ENCODE measurements at places on chromosomes 1 and 21.
A peak's percentile ranks its signal among the peaks of the same experiment; 100 is the strongest.

DNA sequence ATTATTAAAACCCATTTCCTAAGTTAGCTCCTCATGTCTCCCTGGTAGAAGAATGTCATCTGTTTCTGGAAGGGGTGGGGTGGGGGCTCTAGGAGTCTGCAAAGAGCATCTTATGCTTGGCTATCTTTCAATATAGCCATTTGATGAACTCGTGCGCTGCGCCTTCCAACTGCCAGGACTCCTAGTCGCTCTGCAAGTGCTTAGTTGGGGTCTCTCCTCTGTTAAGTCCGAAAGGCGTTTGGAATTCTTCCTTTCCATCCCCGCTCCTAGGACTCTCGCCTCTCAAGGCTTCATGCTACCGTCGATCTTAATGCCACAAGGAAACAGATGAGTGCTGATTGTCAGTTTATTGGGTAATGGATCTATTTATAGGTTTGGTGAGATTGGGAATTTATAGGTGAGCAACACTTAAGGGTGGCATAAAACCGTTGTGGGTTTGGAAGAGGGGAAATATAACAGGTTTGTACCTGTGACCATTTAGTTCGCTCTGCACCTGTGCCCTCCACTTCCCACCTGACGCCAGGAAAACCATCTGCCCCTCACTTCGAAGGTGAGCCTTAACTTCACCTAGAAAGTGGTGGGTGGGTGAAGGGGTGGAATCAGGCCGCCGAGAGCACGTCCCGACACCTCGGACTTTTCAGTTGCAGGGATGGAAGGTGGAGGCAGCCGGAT, 1.1 kb downstream of the KCNH1 start:
- no peak for DNase-seq

DNA sequence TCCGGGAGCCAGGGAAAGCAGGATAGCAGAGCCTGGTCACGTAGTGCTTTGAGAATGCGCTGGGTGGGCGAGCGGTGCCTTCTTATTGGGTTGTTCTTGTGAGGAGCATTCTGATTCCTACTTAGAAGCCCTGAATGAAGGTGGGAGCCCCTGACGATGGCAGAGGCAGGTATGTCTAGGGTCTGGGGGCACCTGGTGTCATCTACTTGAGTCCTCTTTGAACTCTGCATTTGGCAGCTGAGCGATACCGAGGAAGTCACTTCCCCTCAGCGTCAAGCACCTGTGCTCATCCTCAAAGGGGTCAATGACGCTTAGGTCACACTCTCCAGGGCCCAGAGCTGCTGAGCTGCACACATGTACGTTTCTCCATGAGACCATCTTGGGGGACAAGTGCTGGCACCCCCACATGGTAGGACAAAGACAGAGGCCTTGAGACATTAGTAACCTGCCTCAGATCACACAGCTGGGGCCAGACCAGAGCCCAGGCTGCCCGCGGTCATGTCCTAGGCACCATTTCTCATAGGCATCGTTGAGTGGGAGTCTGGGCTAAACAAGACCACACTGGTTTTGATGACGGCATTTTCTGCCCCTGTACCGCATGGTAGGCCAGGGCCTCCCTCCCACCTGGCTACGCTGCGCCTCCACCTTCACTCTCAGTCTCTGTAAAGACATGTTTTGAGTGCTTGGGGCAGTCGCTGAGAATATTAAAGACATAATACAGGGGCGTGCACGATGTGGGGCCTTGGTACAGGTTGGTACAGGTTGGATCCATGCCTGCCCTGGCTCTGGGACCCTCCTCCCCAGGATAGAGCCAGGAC, 69.1 kb upstream of the ABCG1 start:
- no peak for DNase-seq

DNA sequence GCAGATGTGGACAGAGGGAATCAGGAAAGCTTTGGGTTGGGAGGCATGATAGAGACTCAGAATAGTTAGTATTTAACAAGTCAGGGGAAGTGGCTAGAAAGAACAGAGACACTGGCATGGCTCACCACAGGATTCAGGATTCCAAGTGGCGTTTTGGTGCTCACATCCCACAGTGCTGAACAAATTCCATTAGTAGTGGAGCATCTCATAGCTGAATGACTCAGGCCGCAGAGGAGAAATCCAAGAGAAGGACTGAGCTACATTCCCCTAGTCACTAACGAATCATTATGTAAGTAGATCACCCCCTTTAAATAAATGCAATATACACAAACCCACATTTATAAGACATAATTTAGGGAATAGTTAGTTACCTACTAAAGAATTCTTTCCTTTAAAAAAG, 5.0 kb upstream of the KCNJ9 start:
- DNase-seq, result no peak

DNA sequence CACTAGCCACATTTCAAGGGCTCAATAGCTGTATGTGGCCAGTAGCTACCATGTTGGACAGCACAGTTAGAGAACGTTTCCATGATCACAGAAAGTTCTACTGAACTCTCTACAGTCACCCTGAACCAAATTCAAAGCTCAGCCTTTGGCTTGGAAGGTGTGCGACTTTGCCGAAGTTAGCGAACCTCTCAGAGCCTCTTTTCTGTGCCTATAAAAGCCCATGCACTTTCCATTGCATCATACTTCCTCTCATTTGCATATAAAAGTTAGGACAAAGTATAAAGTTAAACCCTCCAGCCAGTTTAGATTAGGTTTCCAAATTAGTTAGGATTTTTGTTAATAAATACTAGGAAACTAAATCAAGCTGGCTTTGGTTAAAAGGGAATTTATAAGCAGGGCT, 4.7 kb upstream of the SLC1A7 start:
- DNase-seq, result no peak

DNA sequence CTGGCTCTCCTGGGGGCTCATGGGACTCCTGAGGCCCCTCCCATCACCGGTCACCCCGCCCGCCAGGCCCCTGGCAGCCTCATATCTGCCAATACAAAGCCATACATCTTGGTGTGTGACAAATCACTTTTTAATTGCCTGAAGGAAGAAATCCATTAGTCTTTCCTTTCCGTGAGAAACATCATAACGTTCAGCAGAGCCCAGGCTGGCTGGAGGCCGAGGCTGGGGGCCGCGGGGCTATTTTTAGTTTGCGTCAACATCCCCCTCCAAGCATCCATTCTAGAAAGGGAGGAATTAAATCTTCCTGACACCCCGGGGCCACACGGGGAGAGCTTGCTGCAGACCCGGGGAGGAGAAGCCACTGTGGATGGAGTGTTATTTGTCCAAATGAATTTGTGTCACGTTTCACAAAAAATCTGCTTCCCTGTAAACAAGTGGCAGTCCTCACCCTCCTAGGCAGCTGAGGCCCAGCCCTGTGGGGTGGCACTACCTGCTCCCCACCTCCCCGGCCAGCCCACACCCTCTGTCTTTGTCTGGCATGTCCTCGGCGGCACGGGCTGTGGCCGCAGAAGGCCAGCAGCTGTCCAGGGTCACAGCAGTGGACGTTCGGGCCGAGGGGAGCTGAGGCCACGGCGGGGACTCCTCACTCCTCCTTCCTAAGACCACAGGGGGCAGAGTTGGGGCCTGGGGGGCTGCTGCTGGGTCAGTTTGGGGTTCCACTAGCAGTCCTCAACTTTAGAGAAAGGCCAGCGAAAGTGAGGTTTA, 236.9 kb upstream of the VAMP3 start:
- DNase-seq, result peak; percentile 46

DNA sequence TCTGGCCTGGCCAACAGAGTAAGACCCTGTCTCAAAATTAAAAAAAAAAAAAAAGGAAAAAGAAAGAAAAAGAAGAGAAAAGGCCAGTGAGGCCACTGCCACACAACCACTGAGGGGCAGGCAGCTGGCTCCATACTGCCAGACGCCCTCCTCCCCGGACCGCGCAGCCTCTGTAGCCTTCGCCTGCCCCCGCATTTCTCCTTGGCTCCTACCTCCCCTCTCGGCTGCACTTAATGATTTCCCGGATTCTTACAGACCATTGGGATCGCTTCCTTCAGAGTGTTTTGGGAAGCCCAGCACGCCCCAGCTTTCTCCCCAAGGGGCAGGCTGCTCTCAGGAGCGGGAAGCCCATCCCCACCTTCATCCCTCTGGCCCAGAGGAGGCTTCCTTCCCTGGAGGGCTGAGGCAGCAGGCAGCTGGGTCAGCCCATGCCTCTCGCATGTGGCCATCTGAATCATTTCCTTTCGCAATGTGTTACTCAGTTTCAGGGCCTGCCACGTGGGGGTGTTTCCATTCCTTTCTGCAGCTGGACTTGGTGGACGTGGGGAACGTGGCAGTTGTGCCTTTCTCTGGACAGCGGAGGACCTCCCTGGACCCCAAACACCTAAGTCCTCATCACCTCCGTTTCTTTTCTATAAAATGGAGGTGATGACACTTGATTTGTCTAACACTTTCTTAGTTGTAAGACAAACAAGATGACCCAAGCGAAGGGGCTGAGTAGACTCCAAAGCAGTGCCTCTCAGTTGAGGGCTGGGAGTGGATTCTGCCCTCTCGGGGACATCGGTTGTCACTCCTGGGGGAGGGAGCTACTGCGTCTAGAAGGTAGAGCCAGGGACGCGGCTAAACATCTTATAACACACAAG, 2.3 kb downstream of the SLC2A5 start:
- DNase-seq, result peak; percentile 64

- DNase-seq, result no peak
Observed at GRCh38 chr1:98458511-98459485, 202.7 kb upstream of the SNX7 start.

GRCh38 chr1:165474196-165474595, 29.3 kb upstream of the RXRG start:
- no peak for DNase-seq

GRCh38 chr1:115729756-115730155, 38.8 kb downstream of the CASQ2 start:
- no peak for DNase-seq

GRCh38 chr21:38948377-38949069, 142.8 kb downstream of the ETS2 start:
- no peak for DNase-seq

GRCh38 chr21:34807881-34808568, 139.2 kb downstream of the CLIC6 start:
- peak; percentile 87 for DNase-seq

- no peak for DNase-seq
Observed at GRCh38 chr1:14183329-14183728, 415.2 kb upstream of the KAZN start.

GRCh38 chr1:35707601-35708440, 10.9 kb downstream of the C1orf216 start:
- DNase-seq, result no peak

DNA sequence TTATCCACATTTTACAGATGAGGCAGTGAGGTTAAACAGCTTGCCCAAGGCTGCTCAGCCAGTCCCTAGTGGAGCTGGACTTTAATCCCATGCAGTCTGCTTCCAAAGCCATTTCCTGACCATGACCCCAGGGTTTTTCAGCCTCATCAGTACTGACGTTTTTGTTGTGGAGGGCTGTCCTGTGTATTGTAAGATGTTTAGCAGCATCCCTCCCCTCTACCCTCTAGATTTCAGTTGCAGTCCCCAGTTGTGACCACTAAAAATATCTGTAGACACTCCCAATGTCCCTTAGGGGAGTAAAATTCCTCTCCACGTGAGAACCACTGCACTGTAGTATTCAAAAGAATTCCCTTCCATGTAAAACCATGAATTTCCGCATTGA, 30.2 kb upstream of the C1orf105 start:
- DNase-seq, result no peak

- no peak for DNase-seq
Observed at GRCh38 chr1:30746212-30747032, 11.2 kb downstream of the LAPTM5 start.

- no peak for DNase-seq
Observed at GRCh38 chr1:40315795-40316594, 1.1 kb downstream of the COL9A2 start.

DNA sequence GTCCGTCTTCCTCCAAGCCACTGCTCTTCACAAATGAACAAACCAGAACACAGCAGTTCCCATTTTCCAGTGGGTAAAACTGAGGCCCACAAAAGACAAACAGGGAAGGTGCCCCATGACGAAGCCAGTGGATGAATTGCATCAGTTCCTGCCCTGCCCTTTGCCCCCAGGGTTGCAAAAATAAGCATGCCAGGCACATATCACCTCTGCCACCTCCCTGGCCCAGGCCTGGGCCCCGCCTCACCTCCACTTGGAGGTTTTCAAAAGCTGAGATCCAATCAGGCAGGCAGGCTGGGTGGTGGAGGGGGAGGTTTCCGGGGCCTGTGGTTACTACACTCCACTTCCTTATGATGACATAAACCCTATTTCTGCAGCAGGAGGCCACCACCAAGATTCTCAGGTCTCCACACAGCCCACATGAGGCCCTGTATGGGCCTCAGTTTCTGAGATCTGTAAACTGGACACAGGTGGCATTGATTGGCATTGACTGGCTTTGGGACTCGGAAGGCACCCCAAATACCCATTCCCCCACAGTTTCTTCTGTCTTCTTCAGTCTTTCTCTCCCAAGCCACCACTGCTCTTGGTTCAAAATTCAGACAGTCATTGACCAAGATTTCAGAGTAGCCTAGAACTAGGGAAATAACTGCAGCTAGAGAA, 4.1 kb downstream of the KIF21B start:
- DNase-seq, result no peak

GRCh38 chr1:81304187-81304586, 496.5 kb upstream of the ADGRL2 start:
- no peak for DNase-seq

- no peak for DNase-seq
Observed at GRCh38 chr1:67137307-67137753, 2.6 kb upstream of the C1orf141 start.

GRCh38 chr1:43893006-43893405, 40.6 kb upstream of the ARTN start:
- DNase-seq, result peak; percentile 6

DNA sequence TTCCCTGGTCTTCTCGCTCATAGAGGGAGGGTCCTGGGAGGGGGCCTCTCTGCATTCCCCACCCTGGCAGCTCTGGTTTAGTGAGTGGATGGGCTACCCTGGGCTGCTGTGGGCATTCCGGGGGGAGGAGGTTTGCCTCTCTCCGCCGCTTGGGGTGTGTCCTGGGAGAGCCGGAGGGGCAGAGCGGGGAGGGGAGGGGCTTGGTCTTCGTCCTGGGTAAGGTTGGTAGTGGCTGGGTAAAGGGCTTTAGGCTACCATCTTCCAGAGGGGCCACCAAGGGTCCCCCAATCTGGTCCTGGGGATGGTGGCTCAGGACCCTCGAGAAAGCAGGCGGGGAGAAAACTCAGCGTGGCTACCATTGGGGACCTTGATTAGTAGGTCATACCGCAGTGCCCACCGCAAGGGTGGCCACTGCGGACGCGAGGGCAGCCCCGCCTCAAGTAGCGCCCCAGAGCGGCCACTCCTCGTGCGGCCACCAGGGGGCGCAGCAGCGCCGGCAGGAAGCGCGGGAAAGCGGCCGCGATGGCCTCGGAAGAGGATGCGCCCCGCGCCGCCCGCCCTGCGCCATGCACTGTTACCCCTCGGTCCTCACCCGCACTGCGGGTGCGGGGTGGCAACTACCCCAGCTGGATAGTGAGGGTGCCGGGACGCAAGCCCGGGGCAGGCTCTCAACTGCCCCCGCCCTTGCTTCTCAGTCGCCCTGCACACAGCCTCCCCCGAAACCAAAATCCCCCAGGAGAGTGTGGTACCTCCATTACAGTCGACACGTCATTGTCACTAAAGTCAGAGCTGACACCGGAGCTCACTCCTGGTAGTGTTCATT, 44.1 kb upstream of the SLC25A33 start:
- DNase-seq, result no peak
